ENCODE measurements at places on chromosomes 6 and 20.

DNA sequence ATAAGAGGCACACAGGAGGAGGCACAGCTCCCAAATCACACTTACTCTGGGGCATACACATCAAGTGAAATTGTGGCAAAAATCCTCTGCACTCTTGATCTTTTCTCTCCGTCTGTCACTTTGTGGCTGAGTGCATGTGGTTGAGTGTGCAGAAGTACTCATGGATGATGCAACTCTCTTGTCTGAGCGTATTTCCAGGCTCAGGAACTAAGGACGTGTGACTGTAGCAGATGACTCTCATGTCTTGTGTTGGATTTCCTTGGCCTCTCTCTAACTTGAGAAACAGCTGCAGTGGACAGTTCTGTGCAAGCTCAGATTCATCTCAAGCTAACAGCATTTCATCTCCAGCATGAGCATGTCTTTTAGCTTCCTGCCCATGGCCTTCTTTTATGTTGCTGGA lies 245.4 kb upstream of the FLRT3 start:
- no peak for DNase-seq

- DNase-seq, result no peak
Observed at GRCh38 chr6:88855541-88856147, 107.8 kb downstream of the RNGTT start.

DNA sequence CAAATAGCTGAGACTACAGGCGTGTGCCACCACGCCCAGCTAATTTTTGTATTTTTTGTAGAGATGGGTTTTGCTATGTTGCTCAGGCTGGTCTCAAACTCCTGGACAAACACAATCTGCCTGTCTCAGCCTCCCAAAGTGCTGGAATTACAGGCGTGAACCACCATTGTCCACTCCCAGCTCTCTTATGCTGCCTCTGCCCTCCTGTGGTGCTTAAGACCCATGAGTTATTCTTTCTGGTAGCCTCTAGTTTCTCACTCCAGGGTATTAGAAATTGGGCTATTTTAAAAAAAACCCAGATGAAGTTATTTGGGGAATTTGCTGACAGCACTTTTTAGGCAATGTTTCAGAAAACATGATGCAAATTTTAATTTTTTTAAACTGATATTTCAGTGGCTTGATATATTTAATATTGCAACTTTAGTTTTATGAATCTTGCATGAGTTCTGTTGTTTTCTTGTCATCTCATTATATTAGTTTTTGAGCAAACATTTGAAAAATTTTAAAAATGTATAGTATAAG lies 114.0 kb upstream of the FOXO3 start:
- DNase-seq, result no peak

GRCh38 chr6:131223416-131223815 lies 88.1 kb downstream of the AKAP7 start:
- no peak for DNase-seq

GRCh38 chr6:56223995-56224394 lies 23.4 kb downstream of the COL21A1 start:
- no peak for DNase-seq

GRCh38 chr6:8278562-8278961 lies 156.8 kb downstream of the SLC35B3 start:
- DNase-seq, result no peak
